ENCODE measurements at places on chromosomes 2 and 18. TPM values are rescaled to one million over a fixed set of nuclear protein-coding genes. Genes with fewer than 3 reads are reported as not detected.

GRCh38 chr2:233387667-233388528 is 33.6 kb downstream of the DGKD start:
- peak; percentile 89 for DNase-seq

DNA sequence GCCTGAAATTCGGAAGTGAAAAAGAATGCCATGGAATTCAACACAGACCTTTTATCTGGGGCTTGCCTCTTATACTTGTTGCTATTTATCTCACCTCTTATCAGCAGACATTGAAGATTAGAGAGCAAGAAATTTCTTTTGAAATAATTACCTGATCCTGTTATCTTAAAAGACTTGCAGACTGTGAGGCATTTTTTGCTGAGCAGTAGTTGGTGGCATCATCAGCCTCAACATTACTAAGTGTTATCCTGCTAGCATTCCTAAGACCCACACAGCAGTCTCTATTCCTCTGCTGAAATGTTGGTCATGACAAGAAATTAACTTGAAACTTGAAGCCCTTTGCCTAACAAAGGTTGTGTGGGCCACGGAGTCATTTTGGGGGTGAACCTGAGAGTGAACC is 186.5 kb downstream of the TRIB2 start:
- no peak for DNase-seq

GRCh38 chr2:205169464-205169863 is 512.8 kb upstream of the NRP2 start:
- DNase-seq: no peak

- DNase-seq: no peak
These were observed 223.3 kb downstream of the SH3RF3 start for GRCh38 chr2:109352056-109352897.

GRCh38 chr2:217107480-217107879 is 247.6 kb upstream of the TNP1 start:
- no peak for DNase-seq

GRCh38 chr2:609449-609848 is 67.8 kb downstream of the TMEM18 start:
- DNase-seq: no peak

DNA sequence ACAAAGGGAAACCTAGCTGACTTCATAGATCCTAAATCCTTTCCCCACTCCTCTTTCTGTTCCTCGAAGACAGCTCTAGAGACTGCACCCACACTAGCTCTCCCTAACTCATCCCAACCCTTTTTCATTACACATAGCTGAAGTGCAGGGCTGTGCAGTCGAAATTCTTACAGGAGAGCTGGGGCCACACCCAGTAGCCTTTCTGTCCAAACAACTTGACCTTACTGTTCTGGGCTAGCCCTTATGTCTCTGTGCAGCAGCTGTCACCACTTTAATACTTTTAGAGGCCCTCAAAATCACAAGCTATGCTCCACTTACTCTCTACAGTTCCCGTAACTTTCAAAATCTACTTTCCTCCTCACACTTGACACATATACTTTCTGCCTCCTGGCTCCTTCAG is 666.1 kb upstream of the PKDCC start:
- DNase-seq: no peak

DNA sequence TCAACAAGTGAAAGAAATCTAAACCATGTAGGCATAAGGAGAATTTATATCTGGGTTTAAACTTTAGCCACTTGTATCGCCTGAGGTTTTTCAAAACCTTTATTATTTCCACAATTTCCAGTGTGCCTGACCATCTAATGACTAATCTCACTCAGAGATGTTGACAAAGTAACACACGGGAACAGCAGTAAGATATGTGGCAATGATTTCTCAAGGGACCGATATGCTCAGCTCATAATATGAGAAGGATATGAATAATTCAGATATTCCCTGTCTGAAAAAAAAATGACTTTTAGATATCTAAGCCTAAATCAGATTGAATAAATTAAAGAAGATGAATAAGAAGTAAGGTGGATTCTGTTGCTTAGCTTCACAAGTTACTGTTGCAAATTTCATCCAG is 43.5 kb downstream of the TMEM163 start:
- no peak for DNase-seq

DNA sequence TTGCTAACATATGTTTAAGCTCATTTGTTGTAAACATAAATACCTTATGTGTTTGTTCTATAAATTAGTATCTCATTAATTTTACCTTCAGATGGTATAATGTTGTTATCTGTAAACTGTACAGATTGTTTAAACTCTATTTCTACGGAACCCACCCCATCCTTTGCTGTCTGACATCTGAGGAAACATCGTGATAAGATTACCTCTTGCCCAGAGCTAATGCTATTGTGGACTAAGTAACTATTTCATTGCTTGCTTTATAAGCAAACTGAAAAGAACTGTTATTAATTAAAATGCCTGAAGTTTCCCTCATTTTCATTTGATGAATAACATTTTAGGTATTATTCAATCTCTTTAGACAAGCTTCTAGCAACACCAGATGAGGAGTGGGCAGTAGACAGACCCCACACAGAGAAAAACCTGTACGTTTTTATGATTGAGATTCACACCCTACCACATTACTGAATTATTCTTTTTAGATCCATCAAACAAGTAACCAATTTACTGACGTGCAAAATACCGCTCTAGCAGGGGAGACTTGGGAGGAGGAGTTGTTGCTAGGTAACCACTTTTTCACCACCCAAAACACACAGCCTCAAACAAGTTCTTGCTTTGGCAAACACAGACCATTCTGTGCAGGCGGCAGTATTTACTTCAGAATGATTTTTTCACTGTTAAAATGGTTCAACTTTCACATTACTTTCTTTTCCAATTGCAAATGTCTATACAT is 1.9 kb upstream of the SYT4 start:
- DNase-seq: peak; percentile 88

DNA sequence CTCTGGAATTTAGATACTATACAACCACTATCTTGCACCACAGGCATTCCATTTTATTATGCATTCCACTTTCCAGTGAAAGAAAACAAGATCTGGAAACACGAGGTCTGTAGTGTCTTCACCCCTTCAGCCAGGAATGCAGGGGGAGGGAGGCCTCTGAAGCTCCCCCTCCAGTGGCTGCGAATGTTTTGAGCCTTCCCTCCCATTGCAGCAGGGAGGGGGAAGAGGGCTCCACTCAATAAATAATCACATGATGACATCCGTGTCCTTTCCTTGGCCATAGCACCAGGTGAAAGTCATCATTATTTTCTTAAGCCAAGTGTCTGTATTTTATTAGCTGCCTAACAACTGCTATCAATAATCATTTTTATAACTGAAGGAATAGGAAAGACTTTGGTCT is 38.6 kb downstream of the ALPK2 start:
- no peak for DNase-seq

- no peak for DNase-seq
These were observed 1407.4 kb downstream of the SUCLG1 start for GRCh38 chr2:83051538-83052170.

DNA sequence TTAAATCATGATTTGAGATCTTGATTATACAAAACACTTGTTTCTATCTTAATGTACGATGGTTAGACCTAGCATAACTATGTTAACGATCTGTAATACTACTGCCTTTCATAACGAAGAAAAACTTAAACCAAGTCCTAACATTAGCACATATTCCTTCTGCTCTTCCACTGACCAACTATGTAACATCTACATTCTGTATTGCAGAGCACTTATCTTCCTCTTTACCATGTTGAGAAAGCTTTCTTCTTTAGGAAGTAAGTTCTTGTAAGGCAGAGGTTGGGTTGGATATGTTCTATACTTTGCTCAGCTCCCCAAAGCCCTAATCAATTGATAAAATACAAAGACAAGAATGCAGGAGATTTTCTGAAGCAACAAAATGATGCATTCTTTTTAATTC is 7.9 kb upstream of the ZNF407 start:
- DNase-seq: no peak

DNA sequence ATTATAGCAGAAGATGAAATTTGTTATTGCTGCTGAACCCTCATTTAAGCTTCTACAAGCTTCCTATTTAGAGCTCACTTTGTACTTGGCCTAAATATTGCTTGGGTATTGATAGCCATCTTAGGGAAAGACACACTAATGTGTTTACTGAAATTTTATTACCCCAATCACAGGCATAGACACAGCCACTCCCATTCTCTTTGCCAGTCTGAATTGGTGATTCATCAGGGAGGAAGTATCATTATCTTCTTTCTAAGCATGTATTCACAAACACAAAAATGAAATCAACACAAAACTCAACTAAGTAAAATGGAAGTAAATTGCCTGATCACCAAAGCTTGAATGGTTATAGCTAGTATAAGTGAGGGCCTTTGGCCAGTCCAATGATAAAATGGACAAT is 666.3 kb downstream of the TSN start:
- DNase-seq: no peak

DNA sequence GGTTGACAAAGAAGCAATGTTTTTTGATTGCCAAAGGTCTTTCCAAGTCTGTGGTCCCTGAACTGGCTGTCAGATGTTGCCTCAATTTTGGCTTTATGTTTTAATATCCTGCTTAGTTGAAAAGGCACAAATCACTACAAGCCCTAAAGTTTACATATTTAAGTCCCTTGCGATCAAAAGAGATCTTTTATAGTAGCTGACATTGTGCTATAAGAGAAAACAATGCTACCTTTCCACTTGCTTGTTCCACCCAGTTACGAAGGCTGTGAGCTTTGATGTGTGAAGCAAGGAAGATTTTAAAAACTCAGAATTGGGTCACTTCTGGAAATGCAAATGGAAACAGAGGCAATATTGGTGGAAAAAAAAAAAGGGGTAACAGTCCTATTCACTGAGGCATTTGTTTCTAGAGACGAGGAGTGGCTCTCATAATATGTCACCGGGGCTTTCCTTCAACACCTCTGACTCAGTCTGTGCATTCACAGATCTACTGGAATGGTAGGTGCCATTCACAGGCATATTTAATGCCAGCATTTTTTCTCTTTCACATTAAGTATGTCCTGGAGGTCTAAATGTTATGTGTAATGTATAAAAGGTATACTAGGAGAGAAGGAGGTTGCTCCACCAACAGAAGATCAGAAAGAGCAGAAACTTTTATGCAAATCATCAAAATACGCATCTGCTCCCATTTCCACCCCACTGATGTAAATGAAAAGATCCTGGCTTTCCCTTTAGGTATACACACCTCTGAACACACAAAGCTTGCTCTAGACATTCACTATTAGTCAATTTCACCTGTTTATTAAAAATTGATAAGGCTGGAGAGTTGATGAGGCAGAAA is 91.8 kb downstream of the TGIF1 start:
- no peak for DNase-seq

DNA sequence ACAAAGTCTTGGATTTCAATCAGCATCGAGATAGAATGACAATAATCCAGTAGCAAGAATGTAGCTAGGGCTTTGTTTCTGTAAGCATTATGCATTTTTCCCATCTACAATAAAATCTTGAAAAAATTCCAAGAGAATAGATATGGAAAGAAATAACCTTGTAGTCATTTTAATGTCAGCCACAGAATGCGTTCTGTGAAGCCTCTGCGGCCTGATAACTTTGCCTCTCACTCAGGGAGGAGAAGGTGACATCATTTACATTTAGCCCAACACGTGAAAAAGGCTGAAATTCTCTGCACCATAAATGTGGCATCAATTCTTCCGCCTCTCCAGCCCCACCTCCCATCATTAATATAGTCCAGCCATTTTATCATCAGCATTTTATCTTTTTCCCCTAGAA is 19.1 kb upstream of the DYNC1I2 start:
- no peak for DNase-seq

DNA sequence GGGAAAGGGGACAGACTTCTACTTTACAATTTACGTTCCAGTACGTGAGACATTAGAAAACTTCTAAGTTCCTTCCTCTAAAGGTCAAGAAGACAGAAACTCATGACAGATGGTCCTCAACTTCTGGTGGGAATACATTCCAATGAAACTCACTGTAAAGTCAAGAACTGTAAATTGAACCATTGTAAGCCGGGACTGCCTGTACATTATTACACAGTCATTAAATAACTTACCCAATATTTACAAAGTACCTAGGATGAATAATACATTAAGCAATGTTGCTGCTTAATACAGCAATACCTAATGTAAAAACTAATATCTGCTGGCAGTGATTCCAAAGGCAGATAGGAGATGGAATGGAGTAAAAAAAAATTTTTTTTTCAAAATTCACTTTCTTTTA is 51.9 kb downstream of the CDH2 start:
- no peak for DNase-seq

GRCh38 chr2:34949316-34949715 is 1350.2 kb upstream of the FAM98A start:
- DNase-seq: no peak

DNA sequence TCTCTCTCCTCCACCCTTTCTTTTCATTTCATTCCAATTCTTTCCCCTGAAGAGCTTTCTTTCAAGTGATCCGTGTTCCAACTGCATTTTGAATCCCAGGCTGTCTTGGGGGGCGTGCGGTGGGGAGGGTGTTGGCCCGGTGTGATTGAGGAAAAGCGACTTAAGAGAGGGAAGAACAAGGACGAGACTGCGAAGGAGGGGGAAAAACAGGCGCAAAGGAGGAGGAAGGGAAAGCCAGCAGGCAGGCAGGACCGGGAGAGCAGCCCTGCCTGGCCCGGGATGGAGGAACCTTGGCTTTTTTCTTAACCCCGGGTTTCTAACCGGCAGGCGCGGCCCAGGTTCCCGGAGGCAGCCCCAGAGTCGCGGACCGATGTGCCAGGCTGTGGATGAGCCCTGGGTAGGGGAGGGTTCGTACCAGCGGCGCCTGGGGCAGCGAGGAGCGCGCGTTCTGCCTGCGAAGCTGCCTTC is 1.3 kb downstream of the ADCYAP1 start:
- DNase-seq: peak; percentile 9

GFPT1 gene
- 49.0 TPM for total RNA-seq

SPP2 gene
- total RNA-seq: not detected

PLCL1 gene
- 13.0 TPM for total RNA-seq

ADD2 gene
- total RNA-seq: 119 TPM

SLC66A3 gene
- 9.7 TPM for total RNA-seq

CXCR1 gene
- total RNA-seq: not detected

RSAD2 gene
- total RNA-seq: 1.5 TPM

All from cerebellum (tissue), 4 donors.